ENCODE measurements at places on chromosomes 3 and 15.

DNA sequence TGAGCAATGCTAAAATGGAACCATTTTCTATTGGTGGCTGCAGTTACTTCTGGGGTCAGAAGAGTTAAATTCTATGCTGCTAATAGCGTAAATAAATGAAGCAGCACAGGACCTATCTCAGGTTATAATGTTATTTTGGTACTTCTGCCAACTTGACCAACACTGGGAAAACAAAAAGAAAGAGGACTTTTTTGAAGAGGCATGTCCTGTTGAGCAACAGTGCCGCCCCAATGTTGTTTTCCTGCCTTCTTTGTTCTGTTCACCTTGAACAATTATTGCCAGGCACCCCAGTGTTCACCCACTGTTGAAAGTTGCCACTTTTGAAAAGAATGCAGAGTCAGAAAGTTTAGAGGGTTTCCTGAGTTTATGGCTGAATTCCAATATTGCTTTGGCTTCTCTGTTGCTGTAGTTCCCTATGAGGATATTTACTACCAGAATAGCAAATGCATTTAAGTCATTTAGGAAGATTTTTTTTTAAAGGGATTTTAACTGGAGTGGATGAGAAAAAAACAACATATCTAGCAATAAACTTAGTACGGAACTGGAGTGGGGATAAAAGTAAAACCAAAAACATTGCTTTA, 679.0 kb upstream of the DPPA4 start:
- DNase-seq, result no peak

DNA sequence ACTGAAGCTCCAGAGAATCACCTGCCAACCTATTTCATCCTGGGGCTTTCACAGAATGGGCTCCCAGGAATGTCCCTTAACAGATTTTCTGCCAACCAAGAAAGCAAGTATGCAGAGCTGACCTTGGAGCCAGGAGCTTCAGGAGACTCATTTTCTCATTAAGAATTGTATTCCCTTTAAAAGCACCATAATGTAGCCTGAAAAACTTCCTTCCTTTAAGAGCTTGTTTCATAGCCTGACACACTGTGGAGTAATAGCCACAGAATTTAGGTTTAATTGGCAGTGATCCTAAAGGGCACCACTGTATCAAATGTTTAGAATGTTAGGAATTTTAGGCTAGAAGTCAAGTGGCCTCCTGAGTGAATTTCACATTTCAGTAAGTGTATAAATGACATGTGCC, 309.8 kb downstream of the GBE1 start:
- DNase-seq, result no peak

GRCh38 chr3:115156046-115156654, 9.1 kb upstream of the ZBTB20 start:
- no peak for DNase-seq

DNA sequence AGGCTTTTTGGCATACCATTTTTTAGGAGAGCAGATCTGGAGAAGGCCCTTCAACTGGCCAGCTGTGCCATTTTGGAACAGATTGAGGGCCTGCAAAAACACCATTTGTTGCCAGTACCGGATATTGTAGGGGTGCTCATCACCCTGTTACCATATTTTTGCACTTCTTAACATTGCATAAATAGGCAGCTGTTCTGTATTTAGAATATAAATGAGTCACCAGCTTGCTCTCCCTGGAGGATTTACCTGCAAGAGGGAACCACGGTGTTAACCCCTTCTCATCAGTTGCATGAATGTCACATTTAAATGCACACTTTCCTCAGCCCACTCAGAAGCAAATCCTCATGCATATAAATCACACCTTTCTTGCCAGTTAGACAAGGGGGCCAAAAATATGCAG, 435.6 kb downstream of the ROBO2 start:
- no peak for DNase-seq

- DNase-seq, result no peak
These were observed 39.2 kb downstream of the REC114 start for GRCh38 chr15:73482166-73482565.

DNA sequence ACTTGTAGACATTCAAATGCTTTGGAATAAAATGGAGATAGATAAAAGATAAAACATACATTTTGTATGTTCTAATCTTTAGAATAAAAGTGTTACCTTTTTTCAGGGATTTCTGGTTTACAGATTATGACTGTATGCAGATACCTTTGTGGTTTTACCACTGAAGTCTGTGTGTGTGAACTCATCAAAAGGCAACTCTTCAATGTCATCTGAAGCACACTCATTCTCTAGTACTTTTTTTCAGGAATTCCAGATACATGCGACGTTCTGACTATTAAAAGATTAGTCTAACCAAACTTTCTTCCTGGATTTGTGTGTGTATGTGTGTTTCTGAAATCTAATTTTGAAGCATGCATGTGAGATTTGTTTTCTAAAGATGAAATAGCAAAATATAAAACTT, 188.6 kb downstream of the NLGN1 start:
- no peak for DNase-seq

GRCh38 chr3:156518726-156519125, 36.2 kb downstream of the SSR3 start:
- DNase-seq, result peak; percentile 73

GRCh38 chr3:179715582-179715981, 62.7 kb downstream of the USP13 start:
- no peak for DNase-seq

DNA sequence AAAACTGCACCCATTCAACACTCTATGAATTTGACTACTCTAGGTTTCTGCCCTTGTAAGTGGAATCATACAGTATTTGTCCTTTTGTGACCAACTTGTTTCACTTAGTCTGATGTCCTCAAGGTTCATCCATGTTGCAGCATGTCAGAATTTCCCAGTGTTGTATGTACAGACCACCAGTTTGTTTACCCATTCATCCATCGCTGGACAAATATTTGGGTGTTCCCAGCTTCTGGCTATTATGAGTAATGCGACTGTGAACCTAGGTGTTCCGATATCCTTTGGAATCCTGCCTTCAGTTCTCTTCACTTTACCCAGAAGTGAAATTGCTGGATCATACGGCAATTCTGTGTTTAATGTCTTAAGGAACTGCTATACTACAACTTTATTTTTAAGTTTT, 12.6 kb downstream of the RPL32 start:
- DNase-seq, result no peak

GRCh38 chr3:33229066-33229465, 10.5 kb upstream of the SUSD5 start:
- DNase-seq, result no peak

DNA sequence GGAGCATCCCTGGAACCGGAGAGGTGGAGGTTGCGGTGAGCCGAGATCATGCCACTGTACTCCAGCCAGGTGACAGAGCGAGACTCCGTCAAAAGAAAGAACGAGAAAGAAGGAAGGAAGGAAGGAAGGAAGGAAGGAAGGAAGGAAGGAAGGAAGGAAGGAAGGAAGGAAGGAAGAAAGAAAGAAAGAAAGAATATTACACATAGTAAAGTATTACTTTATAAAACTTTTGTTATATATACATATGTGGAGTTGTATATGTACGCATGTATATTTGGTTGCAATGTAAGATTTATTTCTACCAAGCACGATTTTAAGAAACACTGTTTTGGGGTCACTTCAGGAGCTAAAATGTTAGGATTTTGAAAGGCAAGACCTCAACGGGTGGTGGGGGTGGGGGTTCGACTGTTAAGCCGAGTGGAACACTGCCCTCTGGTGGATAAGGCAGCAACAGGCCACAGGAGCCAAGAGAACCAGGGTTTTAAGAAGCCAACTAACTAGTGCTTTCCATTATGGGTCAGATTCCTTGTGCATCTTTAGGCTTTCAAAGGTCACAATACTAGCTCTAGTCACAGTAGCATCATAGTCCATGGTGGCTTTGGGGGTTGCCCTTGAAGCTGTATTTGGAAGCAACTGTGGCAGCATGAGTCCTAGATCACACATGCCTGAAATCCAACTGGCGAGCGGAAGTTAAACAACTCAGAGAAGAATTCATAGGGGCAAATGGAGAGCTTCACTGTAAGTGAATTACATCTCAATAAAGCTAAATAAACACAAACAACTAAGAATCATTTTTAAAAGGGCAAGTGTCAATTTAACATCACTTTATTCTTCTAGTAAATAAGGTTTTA, 22.5 kb downstream of the GLB1 start:
- no peak for DNase-seq

DNA sequence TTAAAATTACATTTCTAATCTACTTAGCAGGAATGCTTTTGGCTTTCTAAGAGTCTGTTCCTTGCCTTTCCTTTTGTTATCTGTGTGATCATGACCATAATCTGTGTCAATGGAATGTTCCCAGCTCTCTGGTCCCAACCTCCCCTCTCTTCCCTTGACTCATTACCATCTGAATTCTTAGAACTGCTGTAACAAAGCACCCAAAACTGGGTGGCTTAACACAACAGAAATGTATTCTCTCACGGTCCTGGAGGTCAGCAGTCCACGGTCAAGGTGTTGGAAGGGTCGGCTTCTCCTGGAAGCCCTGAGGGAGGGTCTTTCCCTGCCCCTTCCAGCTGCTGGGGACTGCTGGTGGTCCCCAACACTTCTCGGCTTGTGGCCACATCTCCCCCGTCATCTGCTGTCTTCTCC, 81.1 kb downstream of the LRRK1 start:
- no peak for DNase-seq

DNA sequence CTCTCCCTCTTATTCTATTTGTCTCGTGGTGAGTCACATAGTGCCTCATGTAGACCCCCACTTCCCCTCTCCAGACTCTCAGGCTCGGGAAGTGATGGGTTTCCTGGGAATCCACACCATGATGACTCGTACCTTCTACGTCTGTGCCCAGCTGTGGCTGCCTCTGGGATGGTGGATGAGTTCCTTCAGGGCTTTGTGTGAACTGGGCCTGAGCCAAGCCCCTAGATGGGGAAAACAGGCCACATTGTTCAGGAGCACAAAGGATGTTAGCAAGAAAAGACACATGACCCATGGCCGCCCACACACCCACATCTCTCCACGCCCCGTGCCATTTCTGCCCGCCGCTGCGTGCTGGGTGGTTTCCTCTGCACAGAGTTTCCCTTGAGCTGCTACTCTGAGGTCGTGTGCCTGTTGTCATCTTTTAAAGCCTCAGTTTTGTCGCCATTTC, 10.5 kb downstream of the ISG20 start:
- peak; percentile 93 for DNase-seq

GRCh38 chr15:26889298-26889898, 22.5 kb downstream of the GABRA5 start:
- DNase-seq, result peak; percentile 16

DNA sequence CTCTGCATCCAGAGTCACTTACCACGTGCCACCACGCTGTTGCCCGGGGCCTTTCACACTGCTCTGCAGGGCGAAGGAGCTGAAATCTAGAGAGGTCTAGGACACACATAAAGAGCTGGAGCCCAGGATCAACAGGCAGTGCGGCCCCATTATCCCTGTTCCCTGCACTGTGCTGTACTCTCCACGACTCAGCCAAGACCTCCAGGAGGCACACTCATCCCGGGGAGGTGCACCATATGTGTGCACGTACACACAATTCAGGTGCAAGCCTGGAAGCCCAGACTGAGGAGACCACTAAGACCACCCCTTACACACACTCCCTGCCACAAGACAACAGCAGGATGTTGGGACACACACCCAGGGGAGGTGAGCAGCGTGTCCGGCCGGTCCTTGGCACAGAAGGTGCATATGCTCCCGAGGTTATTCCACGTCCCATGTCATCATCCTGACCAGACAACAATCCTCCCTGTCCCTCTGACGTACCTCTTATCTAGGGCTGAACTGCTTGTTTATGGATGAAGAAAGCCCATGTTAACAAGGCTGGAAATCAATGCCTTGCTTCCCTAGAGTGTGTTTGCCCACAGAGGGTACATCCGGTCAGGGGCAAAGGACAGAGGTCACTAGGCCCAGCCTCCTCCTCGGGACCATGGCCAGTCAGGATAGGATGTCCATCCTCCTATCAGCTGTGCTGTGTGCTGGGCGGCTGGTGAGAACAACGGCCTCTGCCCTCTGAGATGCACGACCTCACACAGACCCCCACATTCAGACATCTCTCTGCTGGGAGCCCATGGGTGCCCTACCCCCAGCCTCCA, 16.1 kb downstream of the KLF15 start:
- DNase-seq, result no peak

GRCh38 chr3:162770551-162770950, 1273.9 kb downstream of the OTOL1 start:
- peak; percentile 3 for DNase-seq

DNA sequence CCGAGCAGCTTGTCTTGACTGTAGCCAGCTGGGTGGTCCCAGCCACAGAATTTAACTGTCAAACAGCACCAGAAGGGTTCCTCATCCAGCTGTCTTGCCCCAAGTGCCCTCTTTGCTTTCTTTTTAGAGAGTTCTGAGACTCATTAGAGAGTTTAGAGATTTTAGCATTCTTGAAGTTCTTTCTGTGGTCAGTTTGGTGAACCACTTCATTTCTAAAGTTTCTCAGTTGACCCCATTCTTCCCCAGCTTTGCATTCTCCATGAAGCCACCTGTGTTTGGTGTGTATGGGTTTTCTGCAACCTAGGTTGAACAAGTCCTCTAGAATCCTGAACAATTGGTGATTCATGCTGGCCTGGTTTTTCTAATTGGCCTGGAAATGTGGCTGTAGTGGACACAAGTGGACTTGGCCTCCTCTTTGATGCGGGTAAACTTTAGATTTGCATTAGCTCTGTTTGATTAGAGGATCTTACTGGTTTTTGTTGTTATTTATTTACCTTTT, 33.7 kb downstream of the FLNB start:
- peak; percentile 67 for DNase-seq

- DNase-seq, result no peak
These were observed 22.6 kb downstream of the GOLM2 start for GRCh38 chr15:44311136-44311535.

GRCh38 chr3:46277476-46277875, 35.2 kb downstream of the CCR3 start:
- DNase-seq, result no peak

DNA sequence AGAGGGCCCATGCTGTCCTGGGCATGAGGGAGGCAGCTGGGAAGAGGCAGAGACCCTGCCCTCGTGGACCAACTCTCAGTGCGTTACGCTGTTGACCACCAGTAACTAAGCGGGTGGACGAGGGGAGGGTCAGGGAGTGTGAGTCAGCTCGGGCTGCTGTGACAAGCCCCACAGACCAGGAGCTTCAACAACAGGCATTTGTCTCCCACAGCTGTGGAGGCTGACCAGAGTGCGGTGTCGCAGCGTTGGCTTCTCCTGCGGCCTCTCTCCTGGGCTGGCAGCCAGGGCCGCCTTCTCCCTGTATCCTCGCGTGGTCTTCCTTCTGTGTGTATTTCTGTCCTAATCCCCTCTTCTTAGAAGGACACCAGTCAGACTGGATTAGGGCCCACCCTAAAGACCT, 13.0 kb downstream of the EFCC1 start:
- DNase-seq, result no peak

- no peak for DNase-seq
These were observed 9.6 kb upstream of the BTLA start for GRCh38 chr3:112508860-112509259.

DNA sequence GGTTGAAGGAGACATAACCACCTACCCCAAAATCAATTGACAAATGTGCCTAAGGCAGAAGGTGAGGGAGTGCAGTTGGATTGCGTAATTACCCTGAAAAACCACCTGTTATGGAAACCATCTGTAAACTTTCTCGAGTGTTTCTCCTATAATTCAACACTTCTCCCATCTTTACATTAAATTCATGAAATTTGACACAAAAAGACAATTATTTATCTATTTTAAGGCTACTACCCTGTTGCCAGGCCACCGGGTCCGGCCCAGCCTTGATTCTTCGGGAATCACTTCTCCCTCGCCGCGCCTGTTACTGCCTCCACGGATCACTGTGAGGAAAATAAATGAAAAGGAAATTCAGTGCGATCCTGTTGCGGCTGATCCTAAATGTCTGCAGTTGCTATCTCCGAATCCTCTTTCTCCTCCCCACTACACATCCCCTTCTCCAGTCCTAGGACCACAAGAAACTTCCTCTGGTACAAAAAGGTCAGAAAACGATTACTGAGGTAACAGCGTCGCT, 646 bp downstream of the IQCB1 start:
- no peak for DNase-seq
